Right atrium auricular region (tissue), 2 donors: ENCODE measurements at places on chromosomes 11 and 22.

DNA sequence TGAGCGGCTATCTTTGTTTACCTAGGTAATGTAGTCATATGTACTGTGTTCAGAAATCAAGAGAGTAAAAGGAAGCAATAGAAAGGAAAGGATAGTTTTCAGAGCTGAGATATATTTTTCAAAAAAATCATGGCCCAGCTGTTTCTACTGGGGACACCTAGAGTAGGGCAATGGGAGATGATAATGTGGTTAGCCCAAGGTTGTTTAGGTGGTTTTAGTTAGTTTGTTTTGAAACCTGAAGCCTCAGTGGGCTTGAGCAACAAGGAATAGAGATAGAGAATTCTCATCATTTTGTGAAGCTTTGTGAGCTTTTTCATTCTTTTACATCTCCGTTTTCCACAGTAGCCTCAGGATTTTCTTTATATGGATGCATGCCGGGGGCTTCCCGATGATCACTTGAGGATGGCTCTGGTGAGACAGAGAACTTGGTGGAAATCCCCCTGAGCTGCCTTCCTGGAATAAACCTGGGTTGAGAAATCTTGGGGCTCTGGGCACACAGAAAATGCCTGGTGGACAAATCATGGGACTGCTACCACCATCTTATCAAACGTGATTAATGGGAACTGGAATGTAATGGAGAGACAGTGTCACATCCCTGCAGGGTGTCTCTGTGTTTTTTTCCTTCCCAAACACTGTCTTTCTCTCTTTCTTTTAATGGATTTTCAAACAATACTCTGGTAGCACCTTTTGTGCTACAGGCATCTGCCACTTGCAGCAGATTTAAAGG lies 49.0 kb downstream of the ARHGAP42 start:
- H3K36me3 ChIP-seq = no peaks in the 10 kb centered on the region
- no peak for DNase-seq
- H3K27me3 ChIP-seq = no peaks in the 10 kb centered on the region
- no peaks in the 10 kb centered on the region for H3K4me1 ChIP-seq
- H3K27ac ChIP-seq = no peak overlapping the region
- H3K4me3 ChIP-seq = no peak overlapping the region

DNA sequence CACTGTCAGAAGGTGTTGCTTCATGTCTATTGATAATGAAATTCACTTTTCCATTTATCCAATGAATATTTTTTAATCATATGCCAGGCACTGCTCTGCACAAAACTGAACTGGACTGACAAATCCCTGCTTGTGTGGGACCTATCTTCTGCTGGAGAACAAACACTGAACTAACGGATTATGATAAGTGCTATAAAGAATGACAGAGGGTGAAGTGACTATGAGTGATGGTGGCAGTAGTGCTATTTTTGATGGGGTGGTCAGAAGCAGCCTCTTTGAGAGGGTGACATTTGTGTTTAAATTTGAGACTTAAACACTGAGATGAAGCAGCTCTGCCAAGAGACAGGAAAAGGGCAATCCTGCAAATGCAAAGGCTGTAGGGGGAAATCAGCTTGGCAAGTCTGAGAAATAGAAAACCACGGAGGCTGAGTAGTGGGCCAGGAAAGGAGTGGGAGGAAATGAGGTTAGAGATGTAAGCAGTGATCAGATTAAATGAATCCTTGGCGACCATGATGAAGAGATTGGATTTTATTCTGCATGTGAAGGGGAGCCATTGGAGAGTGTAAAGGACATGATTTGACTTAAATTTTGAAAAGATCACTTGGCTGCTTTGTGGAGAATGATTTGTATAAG lies 6.0 kb downstream of the TBCEL start:
- peaks cover 24% of the 10 kb centered on the region for H3K4me1 ChIP-seq
- peak overlapping the region; percentile 67 for H3K27ac ChIP-seq
- no peak overlapping the region for H3K4me3 ChIP-seq

GRCh38 chr11:130391711-130392110 lies 36.7 kb downstream of the ADAMTS8 start:
- H3K27me3 ChIP-seq = no peaks in the 10 kb centered on the region
- peaks cover 17% of the 10 kb centered on the region for H3K4me1 ChIP-seq
- H3K27ac ChIP-seq = no peak overlapping the region
- H3K36me3 ChIP-seq = no peaks in the 10 kb centered on the region
- no peak for DNase-seq

DNA sequence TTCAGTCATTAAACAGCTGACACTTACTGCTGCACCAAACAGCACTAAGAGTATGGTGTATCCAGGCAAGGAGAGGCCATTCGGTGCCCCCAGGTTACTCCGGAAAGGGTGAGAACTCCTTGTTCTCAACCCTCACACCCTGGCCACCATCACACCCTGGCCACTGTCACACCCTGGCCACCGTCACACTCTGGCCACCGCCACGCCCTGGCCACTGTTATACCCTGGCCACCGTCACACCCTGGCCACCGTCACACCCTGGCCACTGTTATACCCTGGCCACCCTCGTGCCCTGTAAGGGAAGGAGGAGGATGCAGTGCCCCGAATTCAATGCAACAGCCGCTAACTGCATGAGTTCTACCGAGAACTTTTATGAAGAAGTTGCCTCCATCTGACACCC lies 644.4 kb downstream of the TBC1D22A start:
- no peaks in the 10 kb centered on the region for H3K36me3 ChIP-seq
- H3K4me1 ChIP-seq = no peaks in the 10 kb centered on the region
- no peak overlapping the region for H3K4me3 ChIP-seq
- no peak for DNase-seq

DNA sequence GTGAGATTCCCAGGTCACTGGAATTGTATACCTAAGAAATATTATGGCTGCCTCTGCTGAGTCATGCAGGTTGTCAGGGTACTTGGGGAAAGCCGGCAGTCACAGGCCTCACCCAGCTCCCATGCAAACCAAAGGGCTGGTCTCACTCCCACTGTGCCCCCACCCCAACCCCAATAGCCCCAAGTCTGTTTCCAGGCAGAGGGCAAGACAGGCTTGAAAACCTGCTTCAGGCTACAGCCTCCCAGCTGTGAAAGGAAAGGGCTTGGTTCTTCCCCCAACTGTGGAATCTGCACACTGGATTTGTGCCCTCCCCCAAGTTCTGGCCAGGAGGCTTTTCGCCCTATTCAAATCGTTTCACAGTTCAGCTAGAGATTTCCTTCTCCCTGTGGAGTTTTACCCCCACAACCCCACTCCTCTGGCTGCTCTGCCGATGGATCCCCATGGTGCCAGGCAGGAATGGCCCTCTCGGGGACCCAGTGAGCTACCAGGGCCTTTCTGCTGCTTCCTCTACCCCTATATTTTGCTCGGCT lies 37.0 kb upstream of the ABTB2 start:
- H3K4me3 ChIP-seq = no peak overlapping the region
- DNase-seq = no peak
- H3K27me3 ChIP-seq = no peaks in the 10 kb centered on the region
- no peak overlapping the region for H3K27ac ChIP-seq
- H3K36me3 ChIP-seq = no peaks in the 10 kb centered on the region
- no peaks in the 10 kb centered on the region for H3K4me1 ChIP-seq

DNA sequence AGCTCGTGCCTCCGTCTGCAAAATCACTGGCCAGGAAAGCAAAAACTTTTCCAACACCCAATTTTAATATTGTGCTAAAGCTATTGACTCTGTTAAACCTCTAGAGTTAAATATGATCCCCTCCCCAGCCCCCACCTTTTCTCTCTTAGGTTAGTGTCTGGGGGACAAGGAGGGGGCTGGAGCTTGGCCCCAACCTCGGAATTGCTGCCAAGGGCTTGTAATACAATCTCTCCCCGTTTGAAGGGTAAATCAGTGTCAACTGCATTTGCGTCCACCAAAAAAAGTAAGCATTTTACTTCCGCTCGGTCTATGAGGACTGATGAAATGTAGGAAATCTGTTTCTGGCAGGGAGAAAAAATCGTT lies at the start of gene GAS2:
Gene GAS2 (plus strand): TSS at position 287 of the 363 bp plus-strand sequence. CDS start 8,259 bp downstream, outside the sequence.
- H3K4me3 ChIP-seq = peak within 1 kb of the TSS; percentile 57
- no peaks in the 10 kb centered on the region for H3K4me1 ChIP-seq
- DNase-seq = no peak
- H3K27me3 ChIP-seq = no peaks in the 10 kb centered on the region
- H3K27ac ChIP-seq = peak within 1 kb of the TSS; percentile 76

DNA sequence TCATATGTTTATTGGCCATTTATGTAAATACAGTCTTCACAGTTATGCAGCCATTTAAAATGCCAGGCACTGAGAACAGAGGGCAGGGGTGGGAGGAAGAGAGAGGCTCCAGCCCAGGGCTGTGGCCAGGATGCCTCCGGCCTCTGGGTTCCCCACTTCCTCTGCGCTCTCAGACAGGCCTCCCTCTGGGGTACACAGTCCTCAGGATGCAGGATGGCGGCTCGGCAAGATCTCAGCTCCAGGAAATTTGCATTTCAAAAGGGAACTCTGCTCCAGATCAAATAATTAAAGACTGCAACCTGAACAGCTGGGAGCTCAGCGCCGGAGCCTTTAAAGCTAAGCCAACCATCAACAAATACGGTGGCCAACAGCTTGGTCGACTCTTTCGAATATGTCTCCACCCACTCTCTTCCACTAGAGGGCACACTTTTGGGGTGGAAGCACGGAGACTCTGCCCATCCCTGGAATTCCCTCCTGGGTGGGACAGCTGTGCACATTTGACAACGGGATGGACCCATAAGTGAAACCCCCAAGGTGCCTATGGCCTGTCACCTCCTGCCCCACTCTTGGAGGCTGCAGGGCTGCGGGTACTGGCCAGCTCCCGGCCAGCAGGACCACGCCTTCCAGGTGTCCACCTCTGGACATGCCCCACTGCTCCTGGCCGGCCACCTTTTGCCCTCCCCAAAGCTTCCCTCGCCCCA lies 1044.7 kb downstream of the BRD1 start:
- H3K27me3 ChIP-seq = no peaks in the 10 kb centered on the region
- H3K4me3 ChIP-seq = no peak overlapping the region
- peak; percentile 30 for DNase-seq
- no peaks in the 10 kb centered on the region for H3K36me3 ChIP-seq

DNA sequence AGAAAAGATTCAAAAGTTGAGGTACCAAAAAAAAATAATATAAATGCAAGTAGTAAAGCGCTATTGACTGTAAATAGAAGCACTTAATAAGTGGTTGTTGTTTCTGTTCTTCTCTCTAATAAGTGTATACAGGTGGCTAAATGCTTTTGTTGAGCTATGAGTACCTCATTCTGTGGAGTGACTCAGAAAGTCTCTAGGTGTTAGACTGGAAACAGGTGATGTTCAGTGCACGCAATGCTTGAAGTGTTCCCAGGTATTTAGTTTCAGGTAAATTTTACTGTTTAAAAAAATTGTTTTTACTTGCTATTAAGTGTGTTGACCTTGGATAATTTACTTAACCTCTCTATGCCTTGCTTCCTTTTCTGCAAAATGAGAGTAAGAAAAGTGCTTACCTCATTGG lies 24.2 kb downstream of the POU2AF3 start:
- no peak overlapping the region for H3K27ac ChIP-seq
- no peak overlapping the region for H3K4me3 ChIP-seq
- no peaks in the 10 kb centered on the region for H3K36me3 ChIP-seq

- H3K4me3 ChIP-seq = no peak overlapping the region
- H3K36me3 ChIP-seq = no peaks in the 10 kb centered on the region
- no peak overlapping the region for H3K27ac ChIP-seq
- H3K4me1 ChIP-seq = no peaks in the 10 kb centered on the region
Measured at GRCh38 chr11:134564472-134565200, 152.6 kb upstream of the B3GAT1 start.

GRCh38 chr11:70828593-70829082 lies 423.7 kb downstream of the SHANK2 start:
- no peak overlapping the region for H3K4me3 ChIP-seq
- peaks cover 8% of the 10 kb centered on the region for H3K4me1 ChIP-seq
- no peaks in the 10 kb centered on the region for H3K36me3 ChIP-seq
- no peak for DNase-seq

- no peaks in the 10 kb centered on the region for H3K4me1 ChIP-seq
- no peak for DNase-seq
- peaks cover 14% of the 10 kb centered on the region for H3K36me3 ChIP-seq
- no peaks in the 10 kb centered on the region for H3K27me3 ChIP-seq
Measured at GRCh38 chr11:61735391-61735790, 17.0 kb upstream of the MYRF start.

DNA sequence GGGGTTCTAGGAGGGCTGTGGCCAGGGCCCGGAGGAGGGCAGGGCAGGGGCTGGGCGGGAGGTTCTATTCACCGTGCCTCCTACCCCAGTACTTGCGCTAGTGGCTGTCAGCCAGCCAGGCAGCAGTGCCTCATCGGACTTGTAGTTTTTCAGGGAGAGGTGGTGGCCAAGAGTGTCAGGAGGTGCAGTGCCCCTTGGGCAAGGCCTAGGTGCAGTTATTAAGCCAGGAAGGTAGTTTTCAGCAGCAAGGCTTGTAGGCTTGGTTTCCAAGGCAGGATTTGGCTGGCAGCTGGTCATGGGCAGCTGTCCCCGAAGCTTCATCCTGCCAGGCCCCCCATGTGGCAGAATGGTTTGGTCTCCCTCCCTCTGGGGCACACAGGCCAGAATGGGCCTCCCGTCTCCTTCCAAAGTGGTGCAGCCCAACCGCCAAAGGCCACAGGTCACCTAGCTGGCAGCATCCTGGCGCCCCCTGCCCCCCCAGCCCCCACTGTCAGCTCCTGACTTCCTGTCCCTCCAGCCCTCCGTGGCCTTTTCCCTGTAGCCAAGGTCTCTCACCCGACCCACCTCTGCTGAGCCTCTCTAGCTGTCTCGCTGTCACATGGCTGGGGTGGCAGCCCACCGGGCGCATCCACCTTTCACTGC lies 8.5 kb downstream of the CCDC88B start:
- no peaks in the 10 kb centered on the region for H3K36me3 ChIP-seq
- no peak for DNase-seq
- no peak overlapping the region for H3K27ac ChIP-seq
- H3K4me1 ChIP-seq = no peaks in the 10 kb centered on the region
- H3K4me3 ChIP-seq = no peak overlapping the region
- no peaks in the 10 kb centered on the region for H3K27me3 ChIP-seq

DNA sequence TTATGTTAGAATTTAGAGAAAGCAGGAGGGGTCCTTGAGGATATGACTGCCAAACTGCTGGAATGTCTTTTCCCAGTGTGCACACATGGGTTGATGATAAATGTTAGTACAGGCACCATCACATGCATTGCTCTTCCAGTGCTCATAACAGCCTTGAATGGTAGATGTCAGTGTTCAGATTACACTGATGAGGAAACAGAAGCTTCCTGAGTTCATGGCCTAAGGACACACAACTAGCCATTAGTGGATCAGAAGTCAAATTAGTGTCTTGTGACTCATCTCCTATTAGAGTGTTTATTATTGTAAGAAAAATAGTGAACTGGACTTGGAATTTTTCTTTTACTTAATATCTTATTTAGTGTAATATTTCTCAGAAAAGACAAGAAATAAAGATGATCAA lies 241.5 kb downstream of the DDX10 start:
- H3K4me1 ChIP-seq = no peaks in the 10 kb centered on the region
- no peaks in the 10 kb centered on the region for H3K27me3 ChIP-seq
- no peak overlapping the region for H3K4me3 ChIP-seq
- no peaks in the 10 kb centered on the region for H3K36me3 ChIP-seq

DNA sequence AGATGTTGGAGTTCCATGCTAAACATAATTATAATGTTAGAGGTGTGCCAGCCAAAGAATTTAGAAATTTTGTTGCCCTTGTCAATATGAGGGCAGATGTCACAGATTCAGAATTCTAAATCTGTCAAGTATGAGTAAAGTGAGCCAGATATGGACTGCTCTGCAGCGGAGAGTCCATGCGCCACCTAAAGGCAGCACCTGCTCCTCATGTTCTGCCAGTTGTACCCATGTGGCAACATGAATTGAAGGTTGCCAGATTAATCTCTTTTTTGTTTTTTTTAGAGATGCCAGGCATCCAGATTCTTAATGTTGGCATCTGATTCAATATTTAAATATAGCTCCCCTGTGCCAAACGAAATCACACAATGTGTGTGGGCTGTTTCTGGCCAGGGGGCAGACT lies 678.6 kb upstream of the ANO5 start:
- no peak overlapping the region for H3K27ac ChIP-seq
- no peak overlapping the region for H3K4me3 ChIP-seq
- no peaks in the 10 kb centered on the region for H3K4me1 ChIP-seq
- H3K27me3 ChIP-seq = no peaks in the 10 kb centered on the region
